ENCODE measurements at places on chromosomes 11 and 22.
A peak's percentile ranks its signal among the peaks of the same experiment; 100 is the strongest.

DNA sequence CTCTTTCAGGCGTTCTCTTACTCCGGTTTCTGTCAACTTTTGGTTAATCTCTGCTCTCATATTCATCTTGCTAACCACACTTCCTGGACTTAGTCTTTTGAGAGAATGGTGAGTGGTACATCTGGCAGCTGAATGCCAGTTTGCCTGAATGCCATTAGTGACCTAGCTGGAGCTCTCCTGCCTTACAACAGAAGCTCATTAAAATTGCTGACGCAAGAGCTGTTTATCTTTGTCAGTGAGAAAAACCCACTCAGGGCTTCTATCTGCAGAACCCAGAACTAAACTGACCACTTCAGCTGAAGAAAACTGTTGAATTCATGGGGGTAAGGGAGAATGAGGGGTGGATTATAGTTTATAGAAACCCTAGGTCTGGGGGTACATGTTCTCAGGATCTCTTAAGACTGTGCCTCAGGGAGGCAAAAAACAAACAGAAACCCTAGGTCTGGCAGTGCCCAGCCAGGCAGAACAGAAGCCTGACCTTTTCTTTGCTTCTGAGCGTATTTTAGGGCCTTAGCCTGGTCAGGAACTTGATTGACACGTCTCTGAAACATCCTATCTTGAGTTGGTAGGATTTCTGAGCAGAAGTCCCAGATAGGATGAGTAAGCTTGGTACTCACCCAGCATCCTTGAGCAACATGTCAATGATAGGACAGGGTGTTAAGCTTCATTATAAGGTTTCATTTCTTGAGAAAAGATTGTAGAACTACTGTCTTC is 52.8 kb upstream of the YWHAH start:
- no peak for DNase-seq

- no peak for DNase-seq
These were observed 30.0 kb downstream of the NNMT start for GRCh38 chr11:114326151-114326550.

DNA sequence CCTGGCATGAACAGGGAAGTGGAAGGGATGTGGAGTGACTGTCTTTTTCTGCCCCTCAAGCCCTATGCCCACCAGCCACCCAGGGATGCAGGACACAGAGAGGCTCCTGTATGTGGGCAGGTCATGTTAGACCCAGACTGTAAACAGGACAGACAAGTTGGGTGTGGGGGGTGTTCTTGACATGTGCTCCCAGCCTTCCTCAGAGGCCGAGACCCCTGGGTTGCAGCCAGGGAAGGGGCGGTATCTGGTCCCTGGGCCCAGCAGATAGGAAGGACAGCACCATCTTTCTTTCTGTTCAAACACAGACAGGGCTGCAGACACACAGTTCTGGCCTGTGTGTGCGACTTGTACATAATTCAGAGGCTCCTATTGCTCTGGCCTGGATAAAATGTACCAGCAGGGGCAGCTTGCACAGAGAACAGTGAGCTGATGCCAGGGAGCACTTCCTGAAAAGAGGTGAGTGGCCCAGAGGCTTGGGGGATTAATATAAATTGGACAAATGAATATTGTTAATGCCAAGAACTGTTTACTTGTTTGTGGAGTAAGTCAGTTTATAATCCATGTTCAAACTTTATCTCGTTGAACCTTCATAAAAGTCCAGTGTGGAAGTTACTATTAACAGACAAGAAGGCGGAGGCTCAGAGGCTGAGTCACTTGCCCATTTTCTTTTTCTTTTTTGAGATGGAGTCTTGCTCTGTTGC is 16.6 kb downstream of the GDPD5 start:
- DNase-seq: no peak

DNA sequence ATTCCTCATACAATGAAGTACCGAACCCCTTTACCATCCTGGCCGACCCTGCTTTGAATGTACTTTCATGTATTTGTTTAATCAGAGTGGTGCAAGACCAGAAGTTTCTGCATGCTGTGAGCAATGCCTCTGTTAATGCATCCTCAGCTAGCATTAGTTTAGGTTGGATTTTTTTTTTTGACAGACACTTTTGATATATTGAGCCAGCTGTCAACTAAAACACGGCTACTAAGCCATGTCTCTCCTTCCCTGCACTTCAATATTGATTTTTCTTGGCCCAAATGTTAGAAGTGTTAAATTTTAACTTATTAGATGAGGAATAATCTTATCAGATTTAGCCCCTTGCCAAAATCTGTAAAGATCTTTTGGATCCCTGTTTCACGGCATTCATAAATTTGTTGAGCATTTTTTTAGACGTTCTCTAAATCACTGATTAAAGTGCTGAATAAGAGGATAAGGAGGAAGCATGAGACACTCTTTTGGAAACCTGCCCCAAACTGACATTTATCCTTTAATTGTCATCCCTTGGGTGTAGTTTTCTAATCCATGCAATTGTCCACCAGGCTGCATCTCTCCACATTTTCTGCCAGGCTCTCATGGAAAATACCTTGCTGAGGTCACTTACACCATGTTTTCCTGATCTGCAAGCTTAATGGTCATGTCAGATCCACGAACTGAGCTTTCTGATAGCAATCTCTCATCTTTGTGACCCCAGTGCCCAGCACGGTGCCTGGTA is 130.7 kb downstream of the FEZ1 start:
- no peak for DNase-seq

GRCh38 chr11:102177974-102178631 is 67.9 kb downstream of the YAP1 start:
- DNase-seq: no peak

DNA sequence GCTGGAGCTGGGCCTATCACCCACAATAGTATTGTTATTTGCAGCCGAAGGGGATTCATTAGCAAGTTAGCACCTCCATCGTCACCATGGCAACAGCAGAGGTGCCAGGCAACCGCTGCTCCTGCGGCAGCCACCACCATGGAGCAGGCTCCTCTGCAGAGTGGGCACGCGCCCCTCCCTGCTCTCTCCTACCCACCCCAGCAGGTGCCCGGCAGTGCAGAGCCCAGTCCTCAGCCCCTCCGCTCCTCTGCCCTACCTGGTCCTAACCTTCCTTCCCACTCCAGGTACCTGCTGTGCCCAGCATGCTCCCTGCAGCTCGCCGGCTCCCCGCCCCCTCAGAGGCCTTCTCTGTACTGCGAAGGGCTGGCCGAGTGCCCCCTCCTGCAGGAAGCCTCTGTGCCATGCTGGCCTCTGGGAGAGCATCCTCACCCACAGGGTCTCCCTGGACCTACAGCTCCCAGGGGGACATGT is 3.6 kb downstream of the DUSP8 start:
- DNase-seq: peak; percentile 69

DNA sequence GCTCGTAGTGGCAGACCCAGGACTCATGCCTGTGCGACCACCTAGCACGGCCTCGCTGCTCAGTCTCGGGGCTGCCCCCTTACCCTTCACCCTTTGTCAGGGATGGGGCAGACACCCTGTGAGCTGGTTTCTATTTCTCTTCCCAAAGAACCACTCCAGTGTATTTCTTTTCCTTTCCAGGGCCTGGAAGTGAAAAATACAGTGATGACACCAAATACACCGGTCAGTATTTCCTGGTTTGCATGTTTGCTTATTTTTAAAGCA is 13.7 kb downstream of the TMEM121B start:
- DNase-seq: no peak

GRCh38 chr11:73980001-73980961 is 2.4 kb downstream of the UCP2 start:
- no peak for DNase-seq

DNA sequence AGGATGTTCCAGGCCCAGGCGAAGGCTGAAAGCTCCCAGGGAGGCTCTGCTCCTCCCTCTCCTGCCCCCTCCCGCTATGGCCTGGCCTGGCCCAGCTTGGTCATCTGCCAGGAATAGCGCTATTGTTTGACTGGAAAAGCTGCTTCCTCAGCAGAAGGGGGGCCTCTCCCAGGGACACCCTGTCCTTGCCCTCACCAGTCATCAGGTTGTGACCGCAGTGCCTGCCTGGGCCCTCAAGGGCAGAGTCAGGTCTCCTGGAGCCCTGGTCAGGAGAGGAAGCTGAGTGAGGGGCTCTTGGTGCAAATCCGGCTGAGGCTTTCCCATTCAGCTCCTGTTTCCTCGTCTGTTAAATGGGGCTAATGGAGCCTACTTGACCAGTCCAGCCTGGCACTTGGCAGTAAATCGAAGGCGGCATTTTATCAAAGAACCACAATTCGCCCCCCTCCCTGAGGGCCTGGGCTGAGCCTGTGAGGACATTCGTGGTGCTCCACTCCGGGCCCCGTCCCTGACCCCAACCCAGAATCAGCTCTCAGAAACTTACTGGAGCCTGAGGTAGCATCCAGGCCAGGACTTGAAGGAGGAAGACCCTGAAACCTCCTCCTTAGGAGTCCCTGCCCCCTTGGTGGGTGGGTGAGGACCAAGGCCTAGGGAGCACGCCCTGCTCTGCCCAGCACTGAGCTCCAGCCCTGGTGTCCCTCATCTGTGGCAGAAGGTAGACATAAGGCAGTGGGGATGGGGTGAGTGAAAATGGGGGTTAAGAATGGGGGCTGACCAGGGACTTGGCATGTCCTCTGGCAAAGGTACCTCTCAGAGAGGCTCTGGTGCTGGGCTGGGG is 2.0 kb upstream of the CASTOR1 start:
- DNase-seq: no peak

DNA sequence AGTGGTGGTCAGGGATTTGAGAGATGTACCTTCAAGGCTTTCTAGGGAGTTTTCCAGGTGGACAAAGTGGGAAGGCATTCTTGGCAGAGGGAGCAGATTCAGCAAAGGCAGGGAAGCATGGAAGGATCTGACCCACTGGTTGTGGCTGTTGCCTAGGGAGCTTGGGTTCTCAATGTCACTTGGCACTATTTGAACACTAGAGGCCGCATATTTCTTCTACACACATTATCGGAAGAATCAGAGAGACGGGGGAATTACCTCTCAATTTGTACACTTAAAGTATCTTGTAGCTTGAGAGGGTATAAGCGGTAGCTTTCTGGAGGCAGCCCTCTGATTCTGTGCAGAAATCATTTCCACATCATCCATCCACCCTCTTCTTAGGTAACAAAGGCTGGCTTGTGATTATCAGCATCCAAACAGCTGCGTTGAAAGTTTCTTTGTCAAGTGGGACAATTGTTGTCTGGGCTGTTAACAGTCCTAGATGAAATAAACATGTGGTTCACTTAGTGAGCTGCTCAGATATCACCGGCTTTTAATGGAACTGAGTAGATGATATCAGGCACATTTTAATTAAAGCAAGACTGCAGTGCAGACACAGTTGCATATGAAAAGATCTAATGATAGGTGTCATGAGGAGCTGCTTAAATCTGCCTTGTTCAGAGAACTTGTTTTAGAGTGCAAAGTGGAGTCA is 2.6 kb downstream of the NELL1 start:
- DNase-seq: no peak

DNA sequence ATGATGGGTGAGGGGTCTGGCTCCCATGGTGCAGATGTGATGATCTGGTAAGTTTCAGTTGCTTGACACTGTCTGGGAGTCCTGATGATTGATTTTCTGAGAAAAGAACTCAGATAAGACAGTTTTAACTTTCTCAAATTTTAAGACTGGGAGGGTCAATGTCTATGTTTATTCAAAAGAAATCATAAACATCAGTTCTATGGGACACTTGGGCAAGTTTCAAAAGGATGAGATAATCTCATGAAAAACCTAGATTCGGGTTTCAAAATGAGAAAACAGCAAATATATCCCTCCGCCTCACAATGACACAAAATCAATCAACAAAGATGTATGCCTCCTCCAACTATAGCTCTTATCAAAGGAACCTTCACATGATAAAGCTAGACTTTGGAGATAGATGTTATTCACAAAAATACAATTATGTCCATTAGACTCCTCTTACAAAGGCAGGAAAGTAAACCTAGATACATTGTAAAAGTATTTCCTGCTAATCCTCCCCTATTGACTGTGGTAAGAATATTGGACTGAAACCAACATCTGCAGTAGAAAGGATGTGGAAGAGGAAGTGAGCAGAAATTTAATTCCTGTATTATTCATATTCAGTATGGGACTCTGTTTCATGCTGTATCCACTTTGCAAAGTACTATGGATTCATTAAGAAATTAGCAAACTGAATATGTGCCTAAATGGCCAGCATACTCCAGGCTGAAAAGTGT is 21.6 kb downstream of the SVIP start:
- no peak for DNase-seq

- DNase-seq: no peak
These were observed 815.5 kb downstream of the NTM start for GRCh38 chr11:132185726-132186592.

GRCh38 chr22:35912658-35913057 is 116.0 kb downstream of the RBFOX2 start:
- DNase-seq: no peak

- DNase-seq: no peak
These were observed 27.2 kb downstream of the PHLDB1 start for GRCh38 chr11:118634431-118635236.

- DNase-seq: no peak
These were observed 1.2 kb downstream of the SIK3 start for GRCh38 chr11:117097014-117097388.

DNA sequence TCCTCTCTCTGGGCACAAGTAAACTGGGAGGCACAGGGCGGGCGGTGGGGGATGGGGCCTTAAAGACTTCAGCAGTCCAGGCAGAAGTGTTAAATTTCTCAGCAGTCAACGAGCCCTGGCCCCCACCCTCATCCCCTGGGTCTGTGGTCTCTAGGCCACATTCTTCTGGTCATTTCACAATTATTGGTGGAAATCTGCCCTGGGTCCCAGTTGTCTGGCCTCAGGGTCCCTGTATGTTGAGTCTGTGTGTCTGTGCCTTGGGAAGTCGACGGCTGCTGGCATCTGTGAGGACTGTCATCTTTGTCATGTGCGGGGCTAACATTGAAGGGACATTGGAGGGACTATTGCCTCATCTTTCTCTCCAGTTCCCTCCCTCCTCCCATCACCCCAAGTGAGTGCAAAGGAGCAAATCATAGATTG is 1.7 kb downstream of the TSPAN18 start:
- DNase-seq: no peak

DNA sequence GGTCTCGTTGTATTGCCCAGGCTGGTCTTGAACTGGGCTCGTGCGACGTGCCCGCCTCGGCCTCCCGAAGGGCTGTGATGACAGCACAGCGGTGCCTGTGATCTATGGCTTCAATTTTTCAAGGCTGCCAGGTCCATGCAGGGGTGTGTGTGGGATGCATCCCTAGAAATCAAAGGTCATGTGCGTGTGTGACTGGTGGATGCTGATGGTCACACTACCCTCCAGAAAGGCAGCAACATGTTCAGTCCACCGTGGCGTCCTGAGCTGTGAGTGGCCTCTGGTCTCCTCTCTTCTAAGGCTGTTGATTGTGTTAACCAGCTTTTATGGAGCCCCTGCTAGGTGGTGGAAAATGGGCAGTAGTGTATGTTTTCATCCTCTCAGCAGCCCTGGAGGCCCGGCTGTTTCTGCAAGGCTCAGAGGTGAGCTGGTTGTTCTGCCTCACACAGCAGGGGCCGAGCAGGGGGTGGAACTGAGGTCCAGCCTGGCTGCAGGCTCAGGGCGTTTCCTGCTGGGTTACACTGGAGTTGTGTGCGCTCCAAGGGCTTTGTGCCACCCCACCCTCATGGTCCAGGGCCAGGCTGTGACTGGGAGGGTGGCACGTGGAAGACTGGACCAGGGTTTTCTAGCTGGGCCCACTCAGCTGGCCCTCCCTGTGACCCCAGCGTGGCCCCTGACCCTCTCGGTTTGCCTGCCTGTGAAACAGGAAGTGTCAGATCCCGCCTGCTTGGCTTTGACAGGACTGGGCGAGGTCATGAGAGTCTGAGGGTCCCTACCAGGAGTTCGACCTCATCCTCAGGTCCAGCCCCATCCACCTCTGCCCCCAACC is 7.7 kb downstream of the BIK start:
- no peak for DNase-seq
